ENCODE measurements at places on chromosomes 12 and 14.
A peak's percentile ranks its signal among the peaks of the same experiment; 100 is the strongest.

GRCh38 chr12:106345746-106346145 lies 11.8 kb upstream of the POLR3B start:
- DNase-seq, result no peak
- no peak overlapping the region for H3K4me3 ChIP-seq
- H3K36me3 ChIP-seq, result peaks cover 10% of the 10 kb centered on the region
- no peak overlapping the region for H3K27ac ChIP-seq
- H3K27me3 ChIP-seq, result no peaks in the 10 kb centered on the region
- H3K4me1 ChIP-seq, result no peaks in the 10 kb centered on the region

DNA sequence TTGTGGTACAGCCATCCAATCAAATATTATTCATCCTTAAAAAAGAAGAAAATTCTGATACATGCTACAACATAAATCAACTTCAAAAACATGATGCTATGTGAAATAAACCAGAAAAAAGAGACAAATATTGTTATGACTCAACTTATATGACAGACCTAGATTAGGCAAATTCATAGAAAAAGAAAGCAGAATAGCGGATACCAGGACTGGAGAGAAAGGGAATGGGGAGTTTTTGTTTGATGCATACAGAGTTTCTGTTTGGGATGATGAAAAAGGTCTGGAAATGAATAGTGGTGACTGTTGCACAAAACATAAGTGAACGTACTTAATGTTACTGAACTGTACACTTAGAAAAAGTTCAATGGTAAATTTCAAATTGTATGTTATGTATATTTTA lies 82.3 kb downstream of the SPPL3 start:
- H3K4me1 ChIP-seq, result peaks cover 17% of the 10 kb centered on the region
- H3K36me3 ChIP-seq, result no peaks in the 10 kb centered on the region
- H3K27ac ChIP-seq, result no peak overlapping the region

GRCh38 chr12:100279607-100280244 lies 12.7 kb downstream of the SCYL2 start:
- H3K27me3 ChIP-seq, result no peaks in the 10 kb centered on the region
- H3K4me3 ChIP-seq, result no peak overlapping the region
- no peaks in the 10 kb centered on the region for H3K4me1 ChIP-seq
- peaks cover 10% of the 10 kb centered on the region for H3K36me3 ChIP-seq

DNA sequence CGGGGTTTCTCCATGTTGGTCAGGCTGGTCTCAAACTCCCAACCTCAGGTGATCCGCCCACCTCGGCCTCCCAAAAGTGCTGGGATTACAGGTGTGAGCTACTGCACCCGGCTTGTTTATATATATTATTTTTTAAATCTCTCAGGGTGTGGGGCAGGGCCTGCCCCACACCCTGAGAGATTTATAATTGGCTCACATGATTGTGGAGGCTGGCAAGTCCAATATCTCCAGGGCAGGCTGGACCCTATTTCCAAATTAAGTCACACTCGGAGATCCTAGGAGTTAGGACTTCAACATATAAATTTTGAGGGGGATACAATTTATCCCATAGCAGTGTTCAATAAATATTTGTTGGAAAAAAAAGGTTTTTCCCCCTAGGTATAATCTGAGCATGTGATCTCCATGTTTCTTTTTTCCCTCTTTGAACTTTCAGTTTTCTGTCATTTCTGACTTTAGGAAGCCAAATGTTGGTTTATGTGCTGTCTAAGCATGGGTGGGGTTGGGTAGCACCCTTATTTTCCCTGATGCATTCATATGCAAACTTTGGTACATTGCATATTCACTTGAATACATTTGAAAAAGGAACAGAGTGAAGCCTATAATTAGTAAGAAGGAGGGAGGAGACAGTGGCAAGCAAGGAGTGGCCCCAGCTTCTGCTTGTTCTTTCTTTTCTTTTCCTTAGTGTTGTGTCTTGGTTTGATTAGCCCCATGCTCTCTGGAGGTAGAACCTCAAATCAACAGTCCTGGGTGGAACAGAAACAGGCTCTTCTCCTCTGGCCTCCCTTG lies 8.7 kb upstream of the A2ML1 start:
- no peak overlapping the region for H3K27ac ChIP-seq
- H3K36me3 ChIP-seq, result no peaks in the 10 kb centered on the region
- H3K27me3 ChIP-seq, result no peaks in the 10 kb centered on the region
- DNase-seq, result no peak

- H3K4me3 ChIP-seq, result no peak overlapping the region
- no peaks in the 10 kb centered on the region for H3K36me3 ChIP-seq
- H3K27me3 ChIP-seq, result peaks cover 60% of the 10 kb centered on the region
- no peak for DNase-seq
- H3K27ac ChIP-seq, result no peak overlapping the region
- no peaks in the 10 kb centered on the region for H3K4me1 ChIP-seq
These were observed 5.8 kb upstream of the HOXC12 start for GRCh38 chr12:53948650-53949593.

DNA sequence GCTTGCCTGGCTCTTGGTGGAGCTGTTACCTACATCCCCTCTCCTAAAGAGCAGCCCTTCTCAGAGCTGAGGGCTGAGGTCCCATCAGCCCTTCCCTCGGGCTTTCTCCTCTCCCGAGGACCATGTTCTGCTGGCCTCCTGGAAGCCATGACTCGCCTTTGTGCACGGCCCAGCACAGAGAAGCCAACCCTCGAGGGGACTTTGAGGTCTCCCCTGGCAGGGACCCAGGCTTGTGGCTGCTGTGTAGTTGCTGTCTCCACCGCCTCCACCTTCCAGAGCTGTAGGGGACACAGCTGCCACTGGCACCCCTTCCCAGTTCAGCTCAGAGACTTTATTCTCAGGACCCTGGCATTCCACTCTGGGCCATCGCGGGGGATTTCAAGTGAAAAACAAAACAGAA lies 22.9 kb upstream of the CCND2 start:
- H3K27ac ChIP-seq, result no peak overlapping the region
- DNase-seq, result no peak
- H3K4me1 ChIP-seq, result no peaks in the 10 kb centered on the region

DNA sequence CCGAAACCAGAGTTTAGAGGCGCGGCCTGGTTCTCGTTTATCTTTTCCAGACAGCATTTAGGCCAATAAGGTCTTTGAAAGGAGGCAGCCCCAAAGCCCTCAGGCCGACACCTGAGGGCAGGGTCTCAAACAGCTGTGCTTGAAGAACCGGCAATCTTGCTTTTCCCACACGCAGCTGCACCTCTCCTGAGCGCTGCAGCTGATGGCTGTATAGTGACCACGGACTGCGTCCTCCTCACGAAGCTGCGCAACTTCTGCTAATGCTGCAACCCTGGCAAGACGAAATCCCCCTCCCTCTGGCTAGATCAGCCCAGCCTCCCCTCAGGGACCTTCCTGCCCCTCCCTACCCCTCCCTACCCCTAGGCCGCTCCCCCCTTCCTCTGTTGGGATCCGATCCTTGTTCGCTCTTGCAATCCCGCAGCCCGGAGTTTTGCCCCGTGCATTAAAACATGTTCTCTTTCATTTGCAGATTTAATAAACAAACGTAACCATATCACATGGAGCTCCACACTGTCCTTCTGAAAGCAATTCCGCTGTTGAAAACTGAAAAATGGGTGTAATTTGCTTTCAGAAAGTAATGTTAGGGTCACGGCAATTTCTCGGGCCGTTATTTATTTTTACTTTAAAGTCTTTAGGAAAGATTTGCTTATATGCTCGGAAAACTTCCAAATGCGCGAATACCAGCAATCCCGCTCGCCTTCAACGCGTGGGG lies 4.8 kb upstream of the PAX9 start:
- H3K27ac ChIP-seq, result no peak overlapping the region
- peaks cover 48% of the 10 kb centered on the region for H3K4me1 ChIP-seq
- H3K36me3 ChIP-seq, result no peaks in the 10 kb centered on the region
- H3K27me3 ChIP-seq, result peaks cover 65% of the 10 kb centered on the region

- H3K4me3 ChIP-seq, result no peak overlapping the region
- DNase-seq, result no peak
- H3K27ac ChIP-seq, result no peak overlapping the region
These were observed 209.4 kb upstream of the PRICKLE1 start for GRCh38 chr12:42798811-42799438.

- no peak overlapping the region for H3K4me3 ChIP-seq
- no peaks in the 10 kb centered on the region for H3K4me1 ChIP-seq
- H3K27ac ChIP-seq, result no peak overlapping the region
- no peak for DNase-seq
- H3K36me3 ChIP-seq, result peaks cover 19% of the 10 kb centered on the region
- peaks cover 8% of the 10 kb centered on the region for H3K27me3 ChIP-seq
These were observed 2.7 kb upstream of the NXPH4 start for GRCh38 chr12:57213763-57214397.

DNA sequence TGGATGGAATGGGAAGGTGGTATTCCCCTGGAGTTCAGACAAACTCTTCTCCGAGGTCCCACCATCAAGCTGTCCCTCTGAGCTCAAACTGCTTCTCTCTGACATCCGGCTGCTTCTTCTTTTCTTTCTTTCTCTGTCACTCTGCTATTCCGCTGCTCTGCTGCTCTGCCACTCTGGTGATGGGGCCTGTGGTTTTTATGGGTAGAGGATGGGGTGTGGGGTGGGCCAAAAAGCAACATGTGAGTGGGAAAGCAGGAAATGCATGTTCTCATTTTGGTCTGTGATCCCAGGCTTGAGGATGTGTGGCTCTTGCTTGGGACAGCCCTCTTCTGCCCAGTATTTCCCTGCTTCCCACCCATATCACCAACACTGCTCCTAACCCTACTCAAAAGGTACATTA lies 30.6 kb downstream of the CLECL1 start:
- no peak for DNase-seq
- H3K4me1 ChIP-seq, result peaks cover 22% of the 10 kb centered on the region
- no peak overlapping the region for H3K4me3 ChIP-seq
- H3K27me3 ChIP-seq, result no peaks in the 10 kb centered on the region
- no peaks in the 10 kb centered on the region for H3K36me3 ChIP-seq
- H3K27ac ChIP-seq, result no peak overlapping the region

DNA sequence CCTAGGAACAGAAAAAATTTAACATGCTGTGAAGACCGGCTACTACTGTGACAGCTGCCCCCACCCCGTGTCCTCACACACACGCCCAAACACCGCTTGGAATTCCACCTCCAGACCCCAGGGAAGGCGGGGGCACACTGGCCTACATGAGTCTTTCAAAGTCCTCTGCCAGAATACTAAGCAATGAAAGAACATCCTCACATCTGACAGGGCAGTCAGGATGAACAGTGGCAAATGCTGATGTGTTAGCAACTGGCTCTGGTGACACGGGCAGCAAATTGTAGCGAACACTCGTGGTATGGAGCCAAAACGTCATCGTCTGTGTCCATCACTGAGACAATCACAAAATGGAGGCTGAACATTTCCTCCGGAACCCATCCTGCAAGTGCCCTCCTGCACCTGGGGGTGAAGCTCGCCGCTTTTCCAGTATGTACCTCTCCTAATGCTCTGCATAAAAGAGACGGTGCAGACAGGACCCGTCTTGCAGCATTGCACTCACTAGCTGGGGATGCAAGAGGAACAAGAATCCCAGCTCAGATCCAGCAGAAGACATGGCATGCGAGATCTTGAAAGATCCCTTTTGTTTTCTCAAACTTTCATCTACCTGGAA lies 94.8 kb downstream of the BCL11B start:
- H3K36me3 ChIP-seq, result no peaks in the 10 kb centered on the region
- no peak overlapping the region for H3K4me3 ChIP-seq
- no peak overlapping the region for H3K27ac ChIP-seq
- DNase-seq, result no peak
- no peaks in the 10 kb centered on the region for H3K27me3 ChIP-seq

DNA sequence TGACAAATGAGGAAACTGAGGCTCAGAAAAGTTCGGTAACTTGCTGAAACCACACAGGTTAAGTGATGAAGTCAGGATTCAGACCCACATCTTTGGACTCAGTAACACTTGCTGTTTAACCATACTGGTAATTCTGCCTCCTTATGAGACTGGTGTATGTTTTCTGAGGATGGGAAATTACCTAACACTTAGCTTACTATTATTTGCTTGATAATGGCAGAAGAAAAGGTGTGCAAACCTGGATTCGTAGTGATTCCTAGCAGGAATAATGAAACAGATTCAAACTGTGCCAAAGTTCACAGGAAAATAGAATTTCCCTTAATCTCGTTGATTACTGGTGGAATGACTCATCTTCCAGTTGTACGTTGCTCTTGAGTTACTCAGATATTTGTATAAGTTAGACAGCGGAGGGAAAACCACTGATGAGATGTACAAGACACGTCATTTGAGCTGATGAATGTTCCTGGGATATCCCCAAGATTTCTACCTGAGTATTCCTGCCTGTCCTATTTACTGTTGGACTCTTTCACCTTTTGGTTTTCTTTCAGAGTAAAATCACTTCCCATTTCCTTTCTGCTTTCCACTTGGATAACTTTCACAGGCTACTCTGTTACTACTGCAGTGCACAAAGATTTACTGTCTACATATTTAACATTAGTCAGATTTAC lies 37.5 kb downstream of the PRORP start:
- H3K4me3 ChIP-seq, result no peak overlapping the region
- peaks cover 8% of the 10 kb centered on the region for H3K4me1 ChIP-seq
- H3K27me3 ChIP-seq, result no peaks in the 10 kb centered on the region
- no peaks in the 10 kb centered on the region for H3K36me3 ChIP-seq
- no peak overlapping the region for H3K27ac ChIP-seq

GRCh38 chr12:112179916-112180315 lies 54.6 kb downstream of the TRAFD1 start:
- H3K27ac ChIP-seq, result no peak overlapping the region
- H3K4me1 ChIP-seq, result no peaks in the 10 kb centered on the region
- DNase-seq, result no peak
- H3K36me3 ChIP-seq, result peaks cover 64% of the 10 kb centered on the region
- no peak overlapping the region for H3K4me3 ChIP-seq

GRCh38 chr12:64025174-64025958 lies 180.9 kb downstream of the SRGAP1 start:
- H3K27ac ChIP-seq, result no peak overlapping the region
- H3K4me3 ChIP-seq, result no peak overlapping the region
- DNase-seq, result no peak
- H3K27me3 ChIP-seq, result no peaks in the 10 kb centered on the region
- H3K36me3 ChIP-seq, result no peaks in the 10 kb centered on the region
- no peaks in the 10 kb centered on the region for H3K4me1 ChIP-seq

GRCh38 chr12:76109879-76110278 lies 25.4 kb upstream of the NAP1L1 start:
- no peak overlapping the region for H3K27ac ChIP-seq
- no peak overlapping the region for H3K4me3 ChIP-seq
- H3K27me3 ChIP-seq, result no peaks in the 10 kb centered on the region
- DNase-seq, result no peak
- no peaks in the 10 kb centered on the region for H3K4me1 ChIP-seq
- H3K36me3 ChIP-seq, result no peaks in the 10 kb centered on the region

- peak overlapping the region; percentile 40 for H3K27ac ChIP-seq
- no peak for DNase-seq
- H3K27me3 ChIP-seq, result no peaks in the 10 kb centered on the region
- no peak overlapping the region for H3K4me3 ChIP-seq
- no peaks in the 10 kb centered on the region for H3K36me3 ChIP-seq
These were observed 44.9 kb upstream of the STRAP start for GRCh38 chr12:15837141-15837790.

GRCh38 chr12:82366197-82366596 lies 7.9 kb downstream of the METTL25 start:
- no peak overlapping the region for H3K4me3 ChIP-seq
- H3K27me3 ChIP-seq, result no peaks in the 10 kb centered on the region
- H3K4me1 ChIP-seq, result no peaks in the 10 kb centered on the region
- H3K36me3 ChIP-seq, result no peaks in the 10 kb centered on the region
- H3K27ac ChIP-seq, result no peak overlapping the region
- no peak for DNase-seq
